ENCODE measurements at places on chromosomes 16 and 17.

GRCh38 chr16:57600048-57600835 lies 28.2 kb upstream of the ADGRG1 start:
- DNase-seq, result peak; percentile 15

DNA sequence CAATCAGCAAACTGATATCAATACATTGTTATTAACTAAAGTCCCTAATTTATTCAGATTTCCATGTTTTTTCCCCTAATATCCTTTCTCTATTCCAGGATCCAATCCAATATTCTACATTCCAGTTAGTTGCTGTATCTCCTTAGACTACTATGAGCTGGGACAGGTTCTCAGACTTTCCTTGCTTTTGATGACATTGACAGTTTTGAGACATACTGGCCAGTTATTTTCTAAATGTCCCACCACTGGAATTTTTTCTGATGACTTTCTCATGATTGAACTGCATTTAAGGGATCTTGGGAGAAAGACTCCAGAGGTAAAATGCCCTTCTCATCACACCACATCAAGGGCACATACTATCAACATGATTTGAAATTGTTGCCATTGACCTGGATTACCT lies 177.1 kb upstream of the MAF start:
- DNase-seq, result no peak

GRCh38 chr16:72270531-72270930 lies 98.6 kb upstream of the PMFBP1 start:
- DNase-seq, result no peak

DNA sequence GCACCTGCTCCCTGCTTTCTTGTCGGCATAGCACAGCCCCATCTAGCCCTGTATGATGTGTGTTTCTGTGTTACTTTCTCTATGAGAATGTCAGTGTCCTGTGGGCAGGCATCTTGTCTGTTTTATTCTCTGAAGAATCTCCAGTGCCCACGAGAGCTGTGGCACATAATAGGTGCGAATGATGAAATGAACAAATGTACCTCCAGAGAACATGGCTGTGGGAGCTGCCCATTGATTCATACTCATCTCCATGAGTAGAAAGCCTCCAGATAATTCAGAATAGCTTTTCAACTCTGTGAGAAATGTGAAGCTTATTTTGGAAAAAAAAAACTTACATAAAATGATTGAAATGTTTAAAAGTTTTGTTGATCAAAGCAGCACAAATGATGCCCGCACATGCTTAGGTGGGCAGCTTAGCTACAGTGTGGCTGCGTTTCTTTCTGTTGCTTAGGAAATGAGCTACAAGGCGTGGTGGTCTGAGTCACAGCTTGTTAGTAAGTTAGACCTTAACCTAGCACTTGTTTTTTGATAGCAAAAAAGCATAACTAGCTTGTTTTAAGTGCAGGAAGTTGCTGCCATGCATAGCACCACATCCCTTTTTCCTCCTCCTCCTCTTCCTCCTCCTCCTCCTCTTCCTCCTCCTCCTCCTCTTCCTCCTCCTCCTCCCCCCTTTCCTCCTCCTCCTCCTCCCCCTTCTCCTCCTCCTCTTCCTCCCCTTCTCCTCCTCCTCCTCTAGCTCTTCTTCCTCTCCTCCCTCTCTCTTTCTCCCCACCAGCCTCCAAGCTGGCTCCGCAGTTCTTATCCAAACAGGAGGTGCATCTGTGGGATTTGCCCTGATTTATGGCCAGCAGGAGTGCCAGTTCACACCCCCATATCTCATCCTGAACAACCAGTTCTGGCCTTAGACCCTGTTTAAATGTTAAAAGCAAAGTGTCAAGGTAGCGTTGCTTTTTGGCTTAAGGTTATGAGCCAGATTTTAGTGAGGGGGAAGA lies 221.5 kb downstream of the IRF8 start:
- no peak for DNase-seq

- no peak for DNase-seq
These were observed 32.7 kb downstream of the YWHAE start for GRCh38 chr17:1367351-1367745.

- DNase-seq, result no peak
These were observed 194.5 kb downstream of the RPTOR start for GRCh38 chr17:80738987-80739730.

GRCh38 chr16:5619304-5619703 lies 521.7 kb upstream of the EEF2KMT start:
- no peak for DNase-seq

GRCh38 chr16:12000032-12000431 lies 23.5 kb downstream of the SNX29 start:
- no peak for DNase-seq

DNA sequence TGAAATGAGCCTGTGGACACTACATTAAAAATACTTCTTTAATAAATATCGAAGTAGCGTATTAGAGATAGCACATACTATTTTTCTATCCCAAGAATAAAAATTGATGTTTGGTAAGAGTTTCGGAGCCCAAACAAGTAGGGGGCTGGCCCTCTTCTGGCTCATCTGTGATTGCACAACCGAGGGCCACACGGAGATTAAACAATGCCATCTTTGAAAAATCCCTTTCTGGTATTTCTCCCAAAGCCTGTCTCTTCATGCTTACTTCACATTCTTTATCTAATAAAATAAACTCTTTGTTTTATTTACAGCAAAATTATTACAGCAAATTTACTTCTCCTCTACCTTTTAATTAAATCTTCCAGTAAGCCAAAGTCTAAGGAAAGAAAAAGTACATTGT lies 9.6 kb upstream of the MYH11 start:
- DNase-seq, result no peak

DNA sequence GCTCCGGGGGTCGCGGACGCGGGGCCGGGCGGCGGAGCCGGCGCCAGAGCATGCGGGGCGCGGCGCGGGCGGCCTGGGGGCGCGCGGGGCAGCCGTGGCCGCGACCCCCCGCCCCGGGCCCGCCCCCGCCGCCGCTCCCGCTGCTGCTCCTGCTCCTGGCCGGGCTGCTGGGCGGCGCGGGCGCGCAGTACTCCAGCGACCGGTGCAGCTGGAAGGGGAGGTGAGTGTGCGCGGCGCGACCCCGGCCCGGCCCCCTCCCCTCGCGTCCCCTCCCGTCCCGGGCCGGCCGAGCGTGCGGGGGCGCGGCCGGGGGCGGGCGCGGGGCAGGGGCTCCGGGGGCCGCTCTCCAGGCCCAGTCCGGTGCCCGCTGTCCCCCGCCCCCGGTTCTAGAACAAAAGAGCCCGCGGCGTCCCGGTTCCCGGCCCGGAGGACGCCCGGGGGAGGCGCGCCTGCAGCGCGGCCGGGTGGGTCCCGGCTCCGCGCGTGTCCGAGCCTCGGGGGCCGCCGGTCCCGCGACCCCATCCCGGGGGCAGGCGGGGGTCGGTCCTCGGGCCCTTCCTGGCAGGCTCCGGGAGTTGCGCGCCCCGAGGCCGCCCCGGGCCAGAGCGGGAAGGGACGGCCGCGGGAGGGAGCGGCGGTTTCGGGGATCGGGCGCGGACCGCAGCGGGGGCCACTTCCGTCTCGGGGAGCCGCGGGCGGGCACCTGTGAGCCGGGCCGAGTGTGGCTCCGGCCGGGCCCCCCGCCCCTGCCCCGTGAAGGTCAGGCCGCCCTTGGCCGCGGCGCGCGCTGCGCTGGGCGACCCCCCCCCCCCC lies 563 bp downstream of the METRNL start:
- no peak for DNase-seq

DNA sequence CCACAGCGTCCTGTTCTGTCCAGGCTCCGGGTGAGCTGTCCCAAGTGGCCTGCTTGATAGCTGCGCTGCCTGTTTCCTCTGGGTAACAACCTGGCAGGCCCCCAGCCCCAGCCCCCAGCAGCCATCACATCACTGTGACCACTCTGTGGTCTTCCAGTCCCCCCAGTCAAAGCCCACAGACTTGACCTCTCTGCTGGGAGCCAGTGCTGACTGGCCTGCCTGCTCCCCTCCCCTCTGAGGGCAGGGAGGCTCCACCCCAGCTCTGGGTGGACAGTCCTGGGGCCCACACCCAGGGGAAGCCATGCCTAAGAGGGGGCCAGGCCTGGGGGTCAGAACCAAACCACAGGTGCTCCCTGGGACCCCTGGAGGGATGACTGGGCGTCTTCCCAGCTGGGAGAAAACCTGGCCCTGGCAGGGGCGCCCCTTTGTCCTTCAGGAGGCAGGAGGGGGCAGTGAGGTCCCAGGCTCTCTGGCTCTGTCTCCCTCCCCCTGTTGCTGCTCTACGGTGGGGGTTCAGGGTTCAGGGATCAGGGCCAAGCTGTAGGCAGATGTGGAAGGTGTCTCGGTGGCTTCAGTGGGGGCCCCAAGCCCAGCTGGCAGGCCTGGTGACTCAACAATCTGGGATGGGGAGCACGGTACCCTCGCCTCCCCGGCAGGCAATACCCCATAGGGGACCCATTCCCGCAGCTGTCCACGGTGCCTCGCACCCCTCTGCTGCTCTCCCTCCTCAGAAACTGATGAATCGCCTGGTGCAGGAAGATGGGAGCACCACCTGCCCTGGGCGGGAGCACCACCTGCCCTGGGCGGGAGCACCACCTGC lies 1.8 kb upstream of the SLC16A3 start:
- DNase-seq, result no peak

DNA sequence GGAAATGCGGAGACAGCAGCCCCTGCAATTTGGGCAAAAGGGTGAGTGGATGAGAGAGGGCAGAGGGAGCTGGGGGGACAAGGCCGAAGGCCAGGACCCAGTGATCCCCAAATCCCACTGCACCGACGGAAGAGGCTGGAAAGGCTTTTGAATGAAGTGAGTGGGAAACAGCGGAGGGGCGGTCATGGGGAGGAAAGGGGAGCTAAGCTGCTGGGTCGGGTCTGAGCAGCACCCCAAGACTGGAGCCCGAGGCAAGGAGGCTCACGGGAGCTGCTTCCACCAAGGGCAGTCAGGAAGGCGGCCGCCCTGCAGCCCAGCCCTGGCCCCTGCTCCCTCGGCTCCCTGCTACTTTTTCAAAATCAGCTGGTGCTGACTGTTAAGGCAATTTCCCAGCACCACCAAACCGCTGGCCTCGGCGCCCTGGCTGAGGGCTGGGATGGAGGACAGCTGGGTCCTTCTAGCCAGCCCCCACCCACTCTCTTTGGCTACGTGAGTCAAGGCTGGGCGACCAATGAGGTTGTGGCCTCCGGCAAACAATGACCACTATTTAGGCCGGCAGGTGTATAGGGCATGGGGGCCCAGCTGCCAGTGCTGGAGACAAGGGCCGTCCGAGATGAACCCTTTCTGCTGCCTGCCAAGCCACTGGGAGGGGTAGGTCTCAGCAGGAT lies 507 bp downstream of the SERPINF1 start:
- DNase-seq, result no peak

DNA sequence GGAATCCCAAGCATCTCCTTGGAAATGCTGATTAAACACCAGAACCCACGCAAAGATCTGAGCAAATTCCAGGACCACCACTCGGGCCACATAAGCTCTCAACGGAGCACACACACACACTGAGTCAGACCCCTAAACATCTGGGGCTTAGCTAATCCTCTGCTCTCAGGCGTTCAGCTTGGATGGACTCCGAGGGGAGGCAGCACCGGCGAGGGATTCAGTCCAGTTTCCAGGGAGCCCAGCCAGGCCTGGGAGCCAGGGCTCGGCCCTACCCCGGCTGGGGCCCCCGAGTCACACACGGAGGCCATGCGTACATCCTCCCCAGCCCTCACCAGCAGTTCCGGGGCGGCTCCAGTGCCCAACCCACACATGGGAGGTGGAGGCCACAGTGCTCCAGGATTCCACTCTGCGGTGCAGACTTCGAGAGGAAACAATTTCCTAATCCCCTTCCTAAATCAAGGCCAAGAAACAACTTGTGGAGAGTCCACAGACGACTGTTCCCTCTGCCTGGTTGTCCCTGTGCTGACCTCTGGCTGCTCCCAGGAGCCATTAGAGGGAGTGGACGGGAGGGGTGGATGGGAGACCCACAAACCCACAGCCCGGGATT lies 70.5 kb downstream of the GAS7 start:
- DNase-seq, result no peak

DNA sequence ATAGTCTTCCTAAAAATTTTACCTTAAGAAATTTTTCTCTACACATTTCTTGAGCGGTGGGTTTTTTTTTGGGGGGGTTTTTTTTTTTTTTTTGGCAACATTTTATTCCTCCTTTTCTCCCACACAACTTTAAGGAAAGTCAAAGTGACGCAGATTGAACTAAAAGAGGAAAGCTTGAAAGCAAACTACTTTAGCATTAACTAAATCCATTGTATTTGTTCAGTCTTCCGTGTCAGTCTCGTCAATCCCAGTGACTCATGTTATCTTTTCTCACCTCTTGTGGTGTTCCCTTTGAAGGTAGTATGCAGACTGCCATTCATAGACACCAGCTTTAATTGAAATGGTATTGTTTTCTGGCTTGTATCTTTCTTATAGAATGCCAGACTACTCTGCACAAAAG lies 39.3 kb downstream of the TADA2A start:
- no peak for DNase-seq

DNA sequence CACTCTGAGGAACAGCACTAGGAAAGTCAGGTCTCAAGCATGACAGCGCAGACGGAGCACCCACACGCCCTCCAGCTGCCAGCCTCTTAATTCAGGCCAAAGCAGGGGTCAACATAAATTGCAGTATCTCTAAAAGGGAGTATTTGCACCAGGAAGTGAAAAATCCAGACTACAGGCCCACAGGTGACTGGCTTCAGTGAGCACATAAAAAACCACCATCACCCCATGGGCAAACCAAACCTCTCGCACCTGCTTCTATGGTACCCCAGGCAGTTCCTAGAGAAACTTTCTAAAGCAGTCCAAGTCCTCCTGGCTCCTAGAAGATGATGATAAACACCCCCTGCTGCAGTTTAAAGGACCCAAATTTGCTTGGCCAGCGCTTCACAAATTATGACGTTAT lies 129.8 kb downstream of the ZNF423 start:
- DNase-seq, result no peak

- DNase-seq, result no peak
These were observed 1.7 kb downstream of the NATD1 start for GRCh38 chr17:21251337-21252010.

GRCh38 chr17:67285360-67285759 lies 40.4 kb upstream of the HELZ start:
- DNase-seq, result no peak

- no peak for DNase-seq
These were observed 304.4 kb downstream of the FOXL1 start for GRCh38 chr16:86882586-86883280.

DNA sequence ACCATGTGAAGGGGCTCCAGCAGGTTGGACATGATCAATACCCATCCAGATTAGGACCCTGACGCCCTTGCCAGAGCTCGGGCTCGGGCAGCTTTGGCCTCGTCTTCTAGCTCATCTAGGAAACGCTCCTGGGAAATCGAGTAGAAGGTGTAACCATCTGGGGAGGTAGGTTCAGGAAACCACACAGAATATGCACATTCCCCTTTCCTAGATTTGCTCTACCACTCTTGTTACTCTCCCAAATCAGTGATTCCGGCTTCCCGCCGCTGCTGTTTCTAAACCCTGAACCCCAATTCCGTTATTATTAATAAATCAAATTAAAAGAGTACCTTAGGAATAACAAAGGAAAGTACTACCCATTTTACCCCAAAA lies 507 bp downstream of the COA3 start:
- DNase-seq, result no peak

DNA sequence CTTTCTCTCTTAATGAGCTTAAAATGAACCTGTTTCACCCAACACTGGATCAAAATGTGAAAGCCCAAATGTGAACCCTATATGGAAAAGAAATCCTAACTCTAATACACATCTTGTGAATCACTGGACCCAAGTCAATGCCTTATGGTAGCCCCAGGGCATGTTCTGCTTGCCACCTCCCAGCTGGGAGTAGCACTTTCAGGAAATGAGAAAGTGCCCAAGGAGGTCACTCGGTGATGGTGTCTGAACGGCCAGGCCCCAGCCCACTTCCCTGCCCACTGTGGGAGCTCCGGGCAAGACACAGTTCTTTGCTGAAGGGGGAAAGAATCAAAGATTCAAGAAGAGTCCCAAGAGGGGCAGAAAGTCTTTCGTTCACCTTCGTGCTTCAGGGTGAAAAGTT lies 46.1 kb downstream of the GTF3C1 start:
- no peak for DNase-seq

All from SW 1271 (cell line).